ENCODE measurements at places on chromosomes 12 and 14.

- DNase-seq = no peak
Observed at GRCh38 chr12:66288121-66288520, 14.2 kb upstream of the HELB start.

DNA sequence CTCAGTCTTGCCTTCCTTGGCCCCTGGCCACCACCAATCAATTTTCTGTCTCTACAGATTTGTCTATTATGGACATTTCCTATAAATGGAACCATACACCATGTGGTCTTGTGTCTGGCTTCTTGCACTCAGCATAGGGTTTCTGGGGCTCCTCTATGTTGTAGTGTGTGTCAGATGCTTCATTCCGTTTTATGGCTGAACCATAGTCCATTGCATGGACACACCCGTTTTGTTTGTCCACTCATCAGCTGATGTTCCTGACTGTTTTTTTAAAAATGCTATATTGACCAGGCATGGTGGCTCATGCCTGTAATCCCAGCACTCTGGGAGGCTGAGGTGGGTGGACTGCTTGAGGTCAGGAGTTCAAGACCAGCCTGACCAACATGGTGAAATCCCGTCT lies 21.0 kb downstream of the ARL6IP4 start:
- no peak for DNase-seq

- DNase-seq = no peak
Observed at GRCh38 chr14:78451319-78451695, 281.1 kb downstream of the NRXN3 start.

GRCh38 chr12:104459368-104459909 lies 2.7 kb downstream of the CHST11 start:
- DNase-seq = no peak

- DNase-seq = no peak
Observed at GRCh38 chr14:54489318-54489683, 521 bp upstream of the GMFB start.

GRCh38 chr12:84701041-84701440 lies 211.6 kb downstream of the SLC6A15 start:
- DNase-seq = no peak

- no peak for DNase-seq
Observed at GRCh38 chr14:23209651-23210423, 26.4 kb upstream of the SLC7A8 start.
